ENCODE measurements at places on chromosomes 5 and 9. TPM values are rescaled to one million over a fixed set of nuclear protein-coding genes. Genes with fewer than 3 reads are reported as not detected.

KIF3A gene
- 8.8 TPM for polyA plus RNA-seq

F2RL1 gene
- polyA plus RNA-seq, result 12.4 TPM

PCDHGA12 gene
- polyA plus RNA-seq, result 14.1 TPM

RNF183 gene
- not detected for polyA plus RNA-seq

DBH gene
- polyA plus RNA-seq, result not detected

DNA sequence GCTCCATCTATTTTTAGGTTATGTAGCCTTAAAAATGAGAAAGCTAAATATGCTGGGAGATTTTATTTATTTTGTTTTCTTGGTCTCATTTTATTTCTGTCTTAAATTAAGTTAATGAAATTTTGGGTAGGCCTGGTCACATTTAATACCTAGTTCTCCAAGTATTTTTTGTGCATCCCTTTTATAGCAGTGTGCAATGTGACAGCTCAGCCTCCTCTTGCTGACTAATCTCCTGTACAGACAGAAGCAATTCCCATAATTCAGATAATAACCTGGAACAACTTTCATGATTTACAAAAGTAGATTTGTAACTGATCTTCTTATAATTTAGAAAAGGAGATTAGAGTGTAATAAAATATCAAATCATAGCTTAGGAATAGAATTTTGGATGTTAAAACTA lies 403.9 kb downstream of the ADGRV1 start:
- H3K27ac ChIP-seq, result no peak overlapping the region
- H3K27me3 ChIP-seq, result no peaks in the 10 kb centered on the region
- H3K36me3 ChIP-seq, result no peaks in the 10 kb centered on the region
- H3K4me1 ChIP-seq, result no peaks in the 10 kb centered on the region
- no peak overlapping the region for H3K4me3 ChIP-seq

GRCh38 chr5:143347046-143347445 lies 56.4 kb downstream of the NR3C1 start:
- DNase-seq, result no peak
- no peak overlapping the region for H3K4me3 ChIP-seq
- peaks cover 19% of the 10 kb centered on the region for H3K4me1 ChIP-seq
- no peaks in the 10 kb centered on the region for H3K36me3 ChIP-seq
- no peak overlapping the region for H3K27ac ChIP-seq

DNA sequence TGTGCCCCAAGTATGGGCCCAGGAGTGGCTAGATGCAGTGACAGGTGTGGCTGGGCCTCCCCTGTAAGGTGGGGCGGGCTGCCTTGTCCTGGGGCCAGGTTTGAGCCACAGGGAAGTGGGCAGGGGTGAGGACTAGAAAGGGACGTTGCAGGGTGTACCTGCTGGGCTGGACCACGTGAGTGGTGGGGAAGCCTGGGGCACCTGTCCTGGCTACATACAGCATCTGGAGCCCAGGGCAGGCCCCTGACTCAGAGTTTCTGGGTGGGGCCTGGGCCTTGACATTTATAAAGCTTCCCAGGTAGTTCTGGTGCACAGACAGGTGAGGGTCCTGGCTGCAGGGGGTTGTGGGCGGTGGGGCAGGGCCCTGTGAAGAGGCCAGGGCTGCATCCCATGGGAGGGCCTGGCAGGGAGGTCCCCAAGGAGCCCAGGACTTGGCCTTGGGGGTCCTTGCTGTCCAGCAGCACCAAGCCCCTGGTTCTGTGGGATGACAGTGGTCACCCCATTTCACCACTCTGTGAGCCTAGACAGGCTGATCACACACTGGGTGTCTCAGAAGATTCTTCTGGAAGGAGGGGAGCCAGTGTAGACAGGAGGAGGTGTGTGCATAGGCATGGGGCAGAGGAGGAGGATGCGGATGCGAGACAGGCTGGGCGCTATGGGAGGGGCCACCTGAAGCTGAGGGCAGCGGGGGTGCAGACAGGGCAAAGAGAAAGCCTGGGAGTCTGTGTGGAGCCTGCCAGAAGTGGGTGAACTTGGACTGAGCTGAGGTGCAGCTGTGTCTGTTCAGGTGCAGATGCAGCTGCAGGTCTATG lies 94.0 kb downstream of the PHF2 start:
- H3K27ac ChIP-seq, result no peak overlapping the region
- H3K27me3 ChIP-seq, result no peaks in the 10 kb centered on the region
- H3K36me3 ChIP-seq, result peaks cover 3% of the 10 kb centered on the region
- H3K4me1 ChIP-seq, result no peaks in the 10 kb centered on the region

GRCh38 chr5:74617202-74617601 lies 23.3 kb downstream of the ENC1 start:
- no peak overlapping the region for H3K27ac ChIP-seq
- H3K27me3 ChIP-seq, result no peaks in the 10 kb centered on the region
- no peaks in the 10 kb centered on the region for H3K36me3 ChIP-seq
- no peak for DNase-seq

DNA sequence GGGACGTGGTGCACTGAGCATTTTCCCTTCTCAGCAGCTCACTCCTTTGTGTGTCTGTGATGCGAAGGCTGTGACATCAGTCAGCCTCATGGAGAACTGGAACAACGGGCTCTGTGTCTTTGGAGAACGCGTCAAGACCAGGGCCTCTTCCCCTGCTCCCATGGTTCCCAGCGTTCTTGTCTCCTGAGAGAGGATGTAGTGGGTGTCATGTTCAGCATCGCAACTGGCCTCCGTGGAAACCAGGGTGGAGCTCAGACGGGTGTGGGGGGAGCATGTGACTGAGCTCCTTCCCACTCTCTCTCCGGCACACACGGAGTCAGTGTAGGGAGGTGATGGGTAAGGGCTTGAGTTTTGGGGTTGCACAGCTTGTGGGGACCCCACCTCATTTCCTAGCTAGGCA lies 59.7 kb downstream of the TENT4A start:
- no peaks in the 10 kb centered on the region for H3K36me3 ChIP-seq
- H3K27ac ChIP-seq, result no peak overlapping the region
- H3K27me3 ChIP-seq, result no peaks in the 10 kb centered on the region

DNA sequence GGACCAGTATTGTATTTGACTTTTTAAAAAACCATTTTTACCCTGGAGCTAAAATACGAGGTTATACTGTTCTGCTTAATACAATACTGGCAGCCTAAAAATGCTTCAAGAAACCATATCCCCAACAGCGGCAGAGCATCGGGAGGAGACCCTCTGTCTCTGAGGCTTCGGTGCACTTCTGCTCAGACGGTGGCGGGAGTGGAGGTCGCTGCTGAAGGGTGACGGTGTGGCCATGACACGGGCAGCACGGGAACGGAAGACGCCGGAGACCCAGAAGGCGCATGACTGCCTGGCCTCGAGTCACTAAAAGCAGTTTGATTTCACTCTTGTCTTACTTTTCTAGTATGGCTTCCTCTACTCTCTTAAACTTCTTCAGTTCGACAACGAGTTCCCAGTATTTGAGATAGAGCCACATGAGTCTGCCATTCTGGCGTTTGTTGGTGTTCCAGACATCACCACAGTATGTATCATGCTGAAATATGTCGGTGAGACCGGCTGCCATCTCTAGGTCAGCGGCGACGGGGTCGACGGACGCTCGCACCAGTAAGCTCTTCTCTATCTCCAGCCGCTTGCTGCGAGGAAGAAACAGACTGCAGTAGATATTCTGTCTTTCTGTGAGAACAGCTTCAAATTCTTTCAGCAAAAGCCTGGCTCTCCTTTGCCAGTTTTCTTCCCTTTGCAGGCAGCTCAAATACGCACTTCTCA lies 12.8 kb downstream of the CCDC127 start:
- H3K36me3 ChIP-seq, result peaks cover 7% of the 10 kb centered on the region
- no peaks in the 10 kb centered on the region for H3K4me1 ChIP-seq
- no peak overlapping the region for H3K4me3 ChIP-seq
- no peaks in the 10 kb centered on the region for H3K27me3 ChIP-seq

GRCh38 chr9:134553996-134554372 lies 87.6 kb upstream of the COL5A1 start:
- H3K27me3 ChIP-seq, result peaks cover 5% of the 10 kb centered on the region
- no peak overlapping the region for H3K4me3 ChIP-seq
- no peaks in the 10 kb centered on the region for H3K36me3 ChIP-seq
- DNase-seq, result no peak
- H3K27ac ChIP-seq, result no peak overlapping the region

DNA sequence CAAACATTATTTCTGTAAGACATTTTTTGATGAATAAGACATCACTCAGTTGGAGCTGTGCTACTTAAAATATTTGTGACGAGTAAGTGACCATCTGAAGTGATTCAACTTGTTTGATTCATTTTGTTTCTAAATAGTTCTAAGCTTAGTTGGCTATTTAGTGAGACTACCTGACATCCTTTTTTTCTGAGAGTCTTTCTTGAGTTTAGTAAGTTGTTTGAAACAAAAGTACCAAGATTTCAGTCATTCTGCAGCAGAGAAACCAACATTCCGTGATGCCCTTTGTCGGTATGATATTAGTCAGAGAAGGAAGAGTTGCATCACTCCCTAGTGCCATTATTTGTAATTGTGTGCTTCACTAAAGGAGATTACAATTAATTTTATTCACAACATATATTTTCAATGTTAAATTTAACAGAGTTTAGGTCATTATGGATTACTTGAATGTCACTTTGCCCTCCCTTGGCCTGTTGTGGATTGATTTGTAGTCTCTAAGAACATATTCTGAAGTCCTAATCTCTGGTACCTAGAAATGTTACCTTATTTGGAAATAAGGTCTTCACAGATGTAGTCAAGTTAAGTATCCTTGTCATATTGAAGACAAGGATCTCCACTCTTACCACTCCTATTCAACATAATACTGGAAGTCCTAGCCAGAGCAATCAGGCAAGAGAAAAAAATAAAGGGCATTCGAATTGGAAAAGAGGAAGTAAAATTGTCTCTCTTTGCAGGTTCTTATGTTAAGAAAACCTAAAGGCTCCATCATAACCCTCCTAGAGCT lies 212.2 kb downstream of the PCSK1 start:
- no peaks in the 10 kb centered on the region for H3K27me3 ChIP-seq
- H3K4me1 ChIP-seq, result peaks cover 9% of the 10 kb centered on the region
- H3K36me3 ChIP-seq, result no peaks in the 10 kb centered on the region

GRCh38 chr9:35617548-35617947 lies 665 bp downstream of the CD72 start:
- no peak for DNase-seq
- H3K4me1 ChIP-seq, result no peaks in the 10 kb centered on the region
- no peaks in the 10 kb centered on the region for H3K36me3 ChIP-seq
- no peak overlapping the region for H3K4me3 ChIP-seq

DNA sequence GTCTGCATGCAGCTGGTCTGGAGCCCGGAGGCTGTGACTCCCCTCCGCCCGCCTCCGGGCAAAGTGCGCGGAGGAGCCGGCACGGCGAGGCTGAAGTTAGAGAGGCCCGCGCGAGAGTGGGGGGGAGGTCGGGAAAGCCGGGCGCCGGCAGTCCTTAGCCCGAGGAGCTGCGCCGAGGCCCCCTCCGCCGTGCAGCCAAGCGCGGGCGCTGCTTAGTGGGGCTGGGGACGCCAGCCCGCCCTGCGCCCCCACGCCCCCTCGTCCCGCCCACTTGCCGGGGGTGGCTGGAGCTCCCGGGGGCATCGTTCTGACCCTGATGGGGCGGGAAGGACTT lies 403 bp downstream of the NINJ1 start:
- no peaks in the 10 kb centered on the region for H3K36me3 ChIP-seq
- peaks cover 17% of the 10 kb centered on the region for H3K4me1 ChIP-seq
- peak; percentile 83 for DNase-seq

GRCh38 chr5:151384106-151384505 lies 36.7 kb upstream of the SLC36A2 start:
- H3K4me1 ChIP-seq, result no peaks in the 10 kb centered on the region
- DNase-seq, result peak; percentile 6
- no peak overlapping the region for H3K27ac ChIP-seq
- H3K4me3 ChIP-seq, result no peak overlapping the region

- H3K36me3 ChIP-seq, result no peaks in the 10 kb centered on the region
- no peak overlapping the region for H3K4me3 ChIP-seq
- peak; percentile 2 for DNase-seq
Observed at GRCh38 chr9:26723486-26723885, 169.1 kb downstream of the CAAP1 start.

DNA sequence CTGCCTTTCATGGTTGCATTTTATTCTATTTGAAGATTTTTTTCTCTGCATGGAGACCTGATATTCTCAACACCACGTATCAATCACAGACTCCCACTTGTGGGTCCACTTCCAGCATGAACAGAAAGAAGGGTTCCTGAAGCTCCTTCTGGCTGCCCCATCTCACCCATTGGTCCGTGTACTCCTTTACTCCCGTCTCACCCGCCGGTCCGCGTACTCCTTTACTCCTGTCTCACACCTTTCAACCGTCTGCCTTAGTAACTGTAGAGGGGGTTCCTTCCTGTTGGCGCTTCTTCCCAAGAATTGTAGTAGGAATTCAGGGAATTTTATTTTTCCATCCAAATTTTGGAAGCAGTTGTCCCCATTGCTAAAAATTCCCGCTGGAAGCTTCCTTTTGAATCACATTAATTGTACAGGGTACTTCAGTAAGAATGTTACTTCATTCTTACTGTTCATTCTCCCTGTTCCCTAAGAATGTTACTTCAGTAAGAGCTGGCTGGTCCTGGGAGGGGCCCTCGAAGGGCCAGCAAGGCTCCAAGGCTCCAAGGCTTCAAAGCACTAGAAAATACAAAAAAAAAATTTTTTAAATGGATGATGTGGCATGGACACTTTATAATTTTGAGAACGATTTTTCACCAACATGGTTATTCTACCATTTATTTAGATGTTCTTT lies 3.9 kb upstream of the LPCAT1 start:
- peaks cover 2% of the 10 kb centered on the region for H3K4me1 ChIP-seq
- peaks cover 4% of the 10 kb centered on the region for H3K27me3 ChIP-seq
- no peak overlapping the region for H3K27ac ChIP-seq
- no peak overlapping the region for H3K4me3 ChIP-seq
- no peaks in the 10 kb centered on the region for H3K36me3 ChIP-seq

DNA sequence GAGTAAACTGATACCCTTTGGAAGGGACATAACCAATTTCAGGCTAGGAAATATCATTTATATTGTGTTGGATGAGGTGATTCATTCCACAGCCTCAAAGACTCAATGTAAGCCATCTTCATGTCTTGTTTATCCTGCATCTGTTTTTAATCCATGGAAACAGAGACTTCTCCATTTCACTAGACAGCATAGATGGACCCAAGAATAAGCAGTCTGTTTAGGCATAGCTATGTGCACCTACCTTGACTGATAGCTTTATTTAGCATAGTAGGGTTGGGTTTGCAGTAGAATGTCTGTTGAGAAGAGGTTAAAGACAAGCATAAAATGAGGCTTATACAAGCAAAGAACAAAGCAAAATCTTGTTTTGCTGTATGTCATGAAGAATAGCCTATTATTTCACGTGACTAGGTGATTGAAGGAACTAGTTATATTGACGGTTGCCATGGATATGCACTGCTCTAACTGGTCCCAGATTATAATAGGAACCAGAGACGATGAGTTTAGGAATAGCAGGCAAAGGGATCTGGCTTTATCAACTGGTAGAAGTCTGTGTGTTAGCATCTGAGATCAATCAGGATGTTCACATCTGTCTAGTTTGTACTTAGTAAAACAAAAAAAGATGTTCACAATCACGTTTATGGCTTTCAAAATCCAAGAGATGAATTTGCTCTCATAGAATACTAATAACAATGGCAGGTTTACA lies 154.8 kb upstream of the KLF9 start:
- H3K27ac ChIP-seq, result no peak overlapping the region
- H3K4me3 ChIP-seq, result no peak overlapping the region
- H3K4me1 ChIP-seq, result no peaks in the 10 kb centered on the region
